Suppressor macrophage treated with lipopolysaccharide for 1 hour (primary cell): ENCODE measurements at places on chromosomes 2 and 18.

GRCh38 chr2:159169187-159169586, 117.3 kb downstream of the WDSUB1 start:
- no peak for DNase-seq

DNA sequence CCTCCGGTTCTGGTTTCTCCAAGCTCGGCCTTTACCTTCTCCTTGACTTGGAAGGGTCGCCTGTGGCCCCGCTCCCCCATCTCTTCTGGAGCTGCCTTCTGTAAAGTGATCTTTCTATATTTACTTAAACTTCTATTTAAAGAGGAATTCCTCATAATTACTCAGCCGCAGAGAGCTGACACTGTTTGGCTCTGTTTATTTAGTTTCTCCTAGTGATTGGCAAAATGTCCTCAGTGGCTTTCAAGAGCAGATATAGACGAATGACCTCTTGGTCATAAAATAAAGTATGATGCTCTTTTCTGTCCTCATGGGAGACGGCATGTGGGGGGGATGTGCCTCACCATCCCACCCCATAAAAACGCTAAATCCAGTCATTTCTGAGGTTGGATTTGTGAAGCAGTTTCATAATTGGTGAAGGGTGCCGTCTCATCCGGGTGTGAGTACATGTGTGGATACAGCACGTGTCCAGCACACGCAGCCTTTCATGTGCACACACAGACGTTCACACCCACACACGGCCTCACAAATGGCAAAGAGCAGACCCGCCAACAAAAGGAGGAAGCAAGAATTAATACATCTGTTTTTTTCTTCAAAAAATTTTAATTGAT, 43.4 kb upstream of the SMAD7 start:
- DNase-seq, result peak; percentile 53

GRCh38 chr2:134683561-134684112, 35.2 kb downstream of the TMEM163 start:
- DNase-seq, result peak; percentile 58

GRCh38 chr18:59940068-59940467, 40.3 kb downstream of the PMAIP1 start:
- peak; percentile 33 for DNase-seq

DNA sequence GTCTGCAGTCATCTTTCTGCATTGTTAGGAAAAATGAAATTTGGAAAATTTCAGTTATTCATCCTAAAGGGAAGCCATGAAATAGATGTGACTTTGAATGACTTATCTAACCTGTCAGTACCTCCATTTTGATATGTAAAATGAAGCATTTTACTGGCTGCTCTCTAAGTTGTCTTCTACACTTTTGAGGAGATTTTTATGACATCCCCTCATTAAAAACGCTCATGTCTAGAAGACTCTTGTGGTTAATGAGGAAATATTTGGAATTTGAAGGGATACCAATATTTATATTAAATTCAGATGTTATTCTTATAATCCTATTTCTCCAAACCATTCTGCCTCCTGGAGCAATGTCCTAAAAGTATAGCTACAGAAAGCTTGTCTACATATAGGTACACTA, 73.8 kb upstream of the THUMPD2 start:
- no peak for DNase-seq

GRCh38 chr18:59748628-59749360, 51.6 kb upstream of the CCBE1 start:
- DNase-seq, result no peak

DNA sequence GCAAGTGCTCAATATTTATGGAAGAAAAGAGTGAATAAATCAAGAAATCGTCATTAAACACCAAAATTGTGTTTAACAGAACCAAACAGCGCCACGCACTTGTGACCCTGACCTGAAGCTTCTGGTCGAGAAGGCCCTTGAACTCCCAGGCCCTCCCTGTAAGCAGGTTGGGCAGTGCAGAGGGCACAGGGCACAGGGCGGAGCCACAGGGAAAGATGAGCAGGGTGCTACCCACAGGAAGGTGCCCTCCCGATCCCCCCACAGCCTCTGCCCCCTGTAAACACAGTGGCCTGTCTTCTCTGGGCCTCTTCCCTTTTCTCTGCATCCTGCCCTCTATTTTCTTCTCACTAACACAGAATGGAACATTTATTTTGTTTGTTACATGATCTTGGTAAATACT, 16.9 kb upstream of the TUBB6 start:
- no peak for DNase-seq

DNA sequence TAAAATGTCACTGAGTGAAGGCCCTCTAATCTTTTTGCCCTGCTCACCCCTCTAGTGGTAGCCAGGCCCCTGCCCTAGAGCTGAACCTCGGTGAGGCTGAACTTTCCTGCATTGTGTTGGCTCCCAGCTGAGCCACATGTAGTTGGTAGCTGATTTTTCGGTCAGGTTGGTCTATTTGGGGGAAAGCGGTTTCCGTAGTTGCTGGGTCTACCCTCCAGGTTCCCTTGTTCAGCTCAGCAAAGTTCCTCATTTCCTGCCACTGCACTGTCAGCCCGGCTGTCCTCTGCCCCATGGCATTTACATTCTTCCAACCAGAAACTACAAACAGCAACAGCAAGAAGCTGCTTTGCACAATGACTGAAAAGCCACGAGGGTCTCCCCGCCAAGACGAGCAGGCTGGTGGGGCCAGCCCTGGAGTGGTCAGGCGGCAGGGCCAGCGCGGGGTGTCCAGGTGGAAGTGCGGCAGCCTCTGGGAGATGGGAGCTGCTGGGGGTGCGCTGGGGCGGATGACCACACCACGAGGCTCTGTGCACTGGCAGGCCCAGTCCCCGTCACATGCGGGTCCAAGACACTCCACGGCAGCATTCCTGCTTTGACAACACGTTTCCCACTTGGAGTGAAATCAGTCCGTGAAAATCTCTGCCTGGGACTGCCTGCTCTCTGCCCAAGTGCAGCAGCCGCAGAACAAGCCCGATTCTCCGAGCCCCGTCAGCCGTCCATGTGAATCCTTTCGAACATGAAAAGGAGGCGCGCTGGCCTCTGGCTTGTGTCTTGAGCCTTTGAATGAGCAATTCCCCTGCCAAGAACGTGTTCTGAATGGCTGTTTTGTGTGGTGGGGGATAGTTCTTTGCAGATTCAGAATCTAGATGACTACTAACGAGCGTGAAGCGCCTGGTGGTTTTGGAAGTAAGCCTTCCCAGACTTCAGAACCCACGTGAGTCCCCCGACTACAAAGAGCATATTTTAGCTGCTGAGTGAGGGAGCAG, 159.4 kb downstream of the ASB1 start:
- DNase-seq, result no peak

DNA sequence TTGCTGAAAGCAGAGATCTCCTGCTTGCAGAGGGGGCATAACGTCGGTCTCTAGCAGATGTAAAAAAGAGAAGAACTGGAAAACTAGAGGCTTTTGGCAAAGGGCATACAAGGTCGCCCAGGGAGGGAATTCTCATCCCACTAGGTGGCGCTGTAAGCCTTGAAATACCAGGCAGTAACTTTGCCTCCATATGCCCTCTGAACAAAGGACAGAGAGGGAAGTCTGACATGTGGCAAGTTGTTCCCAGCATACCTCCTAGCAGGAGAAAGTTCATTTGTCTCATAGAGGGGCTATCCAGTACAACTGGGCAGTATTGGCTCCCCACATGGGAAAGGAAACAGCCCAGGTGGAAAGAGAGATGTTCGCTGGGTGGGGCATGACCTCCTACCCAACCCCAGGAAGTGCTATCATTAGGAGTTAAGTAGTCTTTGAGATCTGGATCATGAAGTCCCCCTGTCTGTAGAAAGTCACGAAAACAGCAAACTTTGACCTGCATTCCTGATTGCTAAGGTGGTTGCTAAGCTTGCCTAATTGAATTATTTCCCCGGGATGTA, 39.9 kb downstream of the STK17B start:
- DNase-seq, result peak; percentile 88

GRCh38 chr2:217756375-217757107, 246.3 kb downstream of the TNS1 start:
- peak; percentile 78 for DNase-seq

DNA sequence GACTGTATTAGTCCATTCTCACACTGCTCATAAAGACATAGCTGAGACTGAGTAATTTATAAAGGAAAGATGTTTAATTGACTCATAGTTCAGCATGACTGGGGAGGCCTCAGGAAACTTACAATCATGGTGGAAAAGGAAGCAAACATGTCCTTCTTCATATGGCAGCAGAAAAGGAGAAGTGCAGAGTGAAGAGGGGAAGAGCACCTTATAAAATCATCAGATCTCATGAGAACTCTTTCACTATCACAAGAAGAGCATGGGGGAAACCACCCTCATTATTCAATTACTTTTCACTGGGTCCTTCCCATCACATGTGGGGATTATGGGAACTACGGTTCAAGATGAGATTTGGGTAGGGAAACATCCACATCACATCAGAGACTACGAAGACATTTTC, 43.0 kb upstream of the CAVIN2 start:
- peak; percentile 68 for DNase-seq

- DNase-seq, result no peak
Measured at GRCh38 chr2:188678882-188679281, 295.3 kb upstream of the COL3A1 start.

DNA sequence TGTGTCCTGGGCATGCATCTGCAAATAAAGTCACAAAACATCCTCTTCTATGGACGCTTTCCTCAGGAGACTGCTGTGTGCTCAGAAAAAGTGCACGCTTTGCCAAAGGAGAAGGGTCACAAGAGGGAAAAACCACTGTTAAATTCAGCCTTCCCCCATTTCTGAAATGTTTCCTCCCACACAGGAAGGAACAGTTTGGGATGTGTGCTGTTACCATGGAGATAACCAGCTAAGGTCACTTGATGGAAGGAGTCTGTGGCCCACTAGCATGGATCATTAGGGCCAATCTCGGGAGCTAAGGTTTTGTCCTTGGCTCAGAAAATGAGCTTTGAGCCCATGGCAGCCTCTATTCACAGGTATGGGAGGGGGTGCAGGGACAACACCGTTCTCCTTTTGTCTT, 5.6 kb downstream of the KCNE4 start:
- no peak for DNase-seq

DNA sequence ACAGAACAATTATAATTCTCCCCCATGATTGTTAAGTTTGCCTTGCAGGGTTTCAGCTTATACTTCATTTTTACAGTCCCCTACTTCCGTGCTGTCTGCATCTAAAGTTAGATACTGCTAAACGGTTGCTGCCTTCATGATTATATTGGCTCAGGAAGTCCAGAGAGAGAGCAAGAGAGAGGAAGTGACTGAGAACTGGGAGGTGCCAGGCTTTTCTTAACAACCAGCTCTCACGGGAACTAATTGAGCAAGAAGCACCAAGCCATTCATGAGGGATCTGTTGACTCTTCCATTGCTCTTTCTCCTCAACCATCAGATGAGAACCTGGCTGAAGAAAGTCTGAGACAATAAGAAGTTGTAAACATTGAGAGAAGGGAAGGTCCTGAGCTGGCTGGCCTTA, 125.5 kb upstream of the SIX2 start:
- peak; percentile 74 for DNase-seq

- DNase-seq, result no peak
Measured at GRCh38 chr2:46716927-46717326, 198.7 kb downstream of the MCFD2 start.

DNA sequence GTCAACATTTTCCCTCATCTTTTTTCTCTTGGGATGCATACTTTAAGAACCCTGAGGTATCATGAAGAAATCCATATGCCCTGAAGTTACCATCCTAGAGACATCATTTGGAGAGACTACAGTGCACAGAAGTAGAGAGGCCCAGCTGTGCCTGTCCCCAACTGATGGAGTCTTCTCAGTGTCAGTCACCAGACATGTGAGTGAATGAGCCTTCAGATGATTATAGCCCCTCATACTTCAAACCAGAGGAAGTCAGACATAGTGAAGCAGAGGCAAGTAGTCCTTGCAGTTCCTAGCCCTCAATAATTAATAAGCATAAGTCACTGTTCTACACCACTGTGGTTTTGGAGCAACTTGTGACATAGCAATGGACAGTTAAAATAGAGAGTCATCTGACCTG, 194.4 kb upstream of the ITGA4 start:
- DNase-seq, result no peak

DNA sequence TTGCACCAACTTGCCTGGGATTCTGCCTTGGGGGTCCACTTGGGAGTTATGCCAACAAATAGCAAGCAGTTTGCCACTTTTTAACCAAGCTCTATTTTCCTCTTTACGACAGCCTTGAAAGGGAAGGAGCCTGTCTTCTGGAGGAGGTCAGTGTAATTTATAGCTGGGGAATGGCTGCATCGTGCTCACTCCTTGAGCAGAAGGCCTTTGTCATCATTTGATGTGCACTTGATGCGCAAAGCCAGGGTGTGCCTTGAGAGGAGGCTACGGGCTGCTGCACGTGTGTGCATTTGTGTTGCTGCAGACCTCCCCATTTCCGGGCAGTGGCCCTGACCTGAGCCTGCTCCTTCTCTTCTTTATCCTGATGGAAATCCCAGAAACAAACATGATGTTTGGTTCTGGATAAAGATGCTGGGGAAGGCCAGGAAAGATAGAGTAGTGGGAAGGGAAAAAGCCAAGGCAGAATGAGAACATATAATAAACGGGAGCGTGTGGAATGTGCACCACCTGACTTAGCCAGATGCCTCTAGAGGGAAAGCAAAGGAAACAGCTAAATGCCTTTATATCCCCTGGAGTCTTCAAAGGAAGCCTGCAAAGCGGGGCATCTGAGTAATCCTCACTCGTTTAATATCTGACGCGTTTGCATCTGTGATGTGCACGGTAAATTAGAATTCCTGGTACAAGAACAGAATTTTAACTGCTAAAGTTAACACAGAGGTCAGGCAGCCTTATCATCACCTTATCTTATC, 68.3 kb upstream of the ZNF521 start:
- no peak for DNase-seq

DNA sequence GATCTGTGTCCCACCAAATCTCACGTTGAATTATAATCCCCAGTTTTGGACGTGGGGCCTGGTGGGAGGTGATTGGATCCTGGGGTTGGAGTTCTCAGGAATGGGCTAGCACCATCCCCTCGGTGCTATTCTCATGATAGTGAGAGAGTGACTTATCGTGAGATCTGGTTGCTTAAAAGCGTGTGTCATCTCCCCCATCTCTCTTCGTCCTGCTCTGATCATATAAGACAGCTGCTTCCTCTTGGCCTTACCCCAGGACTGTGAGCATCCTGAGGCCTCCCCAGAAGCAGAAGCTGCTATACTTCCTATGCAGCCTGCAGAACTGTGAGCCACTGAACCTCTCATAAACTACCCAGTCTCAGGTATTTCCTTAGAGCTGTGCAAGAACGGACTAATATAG, 163.7 kb upstream of the NDUFV2 start:
- DNase-seq, result peak; percentile 46

GRCh38 chr2:52703004-52703403, 1064.6 kb upstream of the CHAC2 start:
- DNase-seq, result no peak

DNA sequence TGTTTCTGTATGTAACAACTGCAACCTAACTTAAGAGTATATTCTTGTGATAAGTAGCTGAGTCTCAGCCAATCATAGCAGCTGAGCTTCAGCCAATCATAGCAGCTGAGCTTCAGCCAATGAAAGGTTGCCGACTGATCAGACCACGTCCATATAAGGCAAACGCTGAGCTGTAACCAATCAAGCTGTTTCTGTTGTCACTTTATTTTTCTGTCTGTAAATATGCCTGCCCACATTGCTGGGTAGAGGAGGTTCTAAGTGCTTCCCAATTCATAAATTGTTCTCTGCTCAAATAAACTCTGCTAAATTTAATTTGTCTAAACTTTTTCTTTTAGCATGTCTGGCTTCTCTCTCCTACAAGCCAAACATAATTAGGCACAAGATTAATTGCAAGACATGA, 231.5 kb upstream of the TCF4 start:
- no peak for DNase-seq
